ENCODE measurements at places on chromosomes 13 and 19. TPM values are rescaled to one million over a fixed set of nuclear protein-coding genes. Genes with fewer than 3 reads are reported as not detected.

DNA sequence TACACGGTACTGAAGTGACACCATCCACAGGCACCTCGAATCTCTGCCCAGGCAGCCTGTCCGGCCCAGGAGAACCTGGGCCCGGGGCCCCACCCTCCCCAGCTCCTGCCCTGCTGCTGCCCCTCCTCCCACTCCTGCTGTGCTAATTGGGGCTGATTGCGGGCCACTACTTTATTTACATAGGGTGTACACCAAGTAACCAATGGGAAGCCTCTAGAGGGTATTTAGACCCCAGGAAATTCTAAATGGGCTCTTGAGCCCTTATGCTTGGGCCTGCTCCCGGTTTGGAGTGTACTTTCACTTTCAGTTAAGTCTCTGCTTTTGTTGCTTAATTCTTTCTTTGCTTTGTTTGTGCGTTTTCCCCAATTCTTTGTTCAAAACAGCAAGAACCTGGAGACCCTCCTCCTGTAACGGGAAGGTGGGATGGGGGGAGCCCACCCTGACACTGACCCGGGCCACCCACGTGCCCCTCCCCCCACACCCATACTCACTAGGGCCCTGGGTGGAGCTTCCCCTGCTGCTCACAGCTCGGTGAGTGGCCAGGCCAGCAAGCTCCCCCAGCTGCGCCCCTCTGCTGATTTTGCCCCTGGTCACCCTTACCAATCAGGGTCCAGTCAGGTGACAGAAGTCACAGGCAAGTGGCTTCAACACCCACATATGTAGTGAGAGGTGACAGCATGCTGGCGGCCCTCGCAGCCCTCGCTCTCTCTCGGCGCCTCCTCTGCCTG is 9.4 kb downstream of the SCGB2B2 start:
- DNase-seq = peak; percentile 66

GRCh38 chr19:42589792-42590191 is 4.9 kb downstream of the CEACAM8 start:
- no peak for DNase-seq

GRCh38 chr13:48154671-48155070 is 59.8 kb upstream of the MED4 start:
- DNase-seq = no peak

GRCh38 chr13:69468624-69469023 is 639.0 kb upstream of the ATXN8OS start:
- DNase-seq = no peak

GRCh38 chr13:72565893-72566292 is 161.5 kb downstream of the MZT1 start:
- no peak for DNase-seq

GRCh38 chr19:35296644-35297514 is 4.9 kb downstream of the MAG start:
- DNase-seq = no peak

ELL gene
- total RNA-seq = 22.9 TPM

DNA sequence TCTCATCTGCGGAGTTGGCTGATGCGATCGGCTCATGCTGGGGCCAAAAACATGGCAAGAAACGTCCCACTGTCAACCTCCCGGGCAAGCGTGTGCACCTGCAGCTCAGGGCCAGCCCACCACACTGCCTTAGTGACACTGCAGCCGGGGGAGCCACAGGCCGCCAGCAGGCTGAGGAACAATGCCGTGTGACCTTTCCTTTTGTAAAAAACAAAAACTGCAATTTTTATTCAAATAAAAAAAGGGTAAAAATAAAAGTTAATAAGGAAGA is 18.8 kb upstream of the TMEM255B start:
- DNase-seq = no peak

DNA sequence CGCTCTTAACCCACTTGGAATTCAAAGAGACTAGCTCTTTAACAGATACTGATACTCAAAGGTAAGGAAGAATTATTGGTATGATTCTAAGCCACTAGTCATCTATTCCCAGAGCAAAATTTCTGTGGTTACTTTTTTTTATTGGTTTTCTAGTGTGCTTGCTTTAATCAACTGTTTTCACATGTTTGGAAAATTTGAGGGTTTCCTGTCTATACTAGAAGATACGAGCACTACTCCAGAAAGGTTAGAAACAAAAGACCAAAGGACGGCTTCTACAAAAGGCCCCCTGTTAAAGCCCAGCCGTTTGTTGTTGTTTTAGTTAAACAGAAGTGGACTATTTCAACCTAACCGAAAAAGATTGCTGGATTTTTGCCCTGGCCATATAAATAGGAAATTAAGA is 18.5 kb upstream of the LPAR6 start:
- no peak for DNase-seq

DNA sequence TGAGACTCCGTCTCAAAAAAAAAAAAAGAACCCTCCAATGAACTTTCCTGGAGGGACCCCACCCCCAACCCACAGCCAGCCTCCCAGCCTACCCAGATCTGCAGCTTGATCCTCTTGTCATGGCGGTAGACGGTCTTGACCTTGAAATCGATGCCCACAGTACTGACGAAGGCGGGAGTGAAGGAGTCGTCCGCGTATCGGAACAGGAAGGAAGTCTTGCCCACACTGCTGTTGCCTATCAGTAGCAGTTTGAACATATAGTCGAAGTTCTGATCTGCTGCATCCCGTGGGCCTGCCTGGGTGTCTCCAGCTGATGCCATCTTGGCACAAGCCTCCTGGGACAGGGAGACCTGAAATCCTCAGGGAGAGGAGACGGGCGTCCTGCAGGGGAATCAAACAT is 2.4 kb downstream of the RAB3D start:
- no peak for DNase-seq

DNA sequence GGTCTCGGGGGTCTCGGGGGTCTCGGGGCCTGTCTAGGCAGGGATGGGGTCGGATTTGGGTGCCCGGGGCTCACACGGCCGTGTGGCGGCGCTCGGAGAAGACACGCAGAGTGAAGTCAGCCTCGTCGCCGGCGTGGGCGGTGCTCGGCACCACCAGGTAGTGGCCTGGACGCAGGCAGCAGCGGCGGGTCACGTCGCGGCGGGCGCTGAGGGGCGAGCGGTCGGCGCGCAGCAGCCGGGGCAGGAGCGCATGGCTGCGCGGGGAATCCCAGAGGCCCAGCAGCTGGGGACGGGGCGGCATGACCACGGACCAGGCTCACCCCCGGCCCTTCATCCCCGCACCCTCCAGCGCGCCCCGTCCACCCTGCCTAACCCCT is 8.2 kb downstream of the CAPN12 start:
- DNase-seq = no peak

DNA sequence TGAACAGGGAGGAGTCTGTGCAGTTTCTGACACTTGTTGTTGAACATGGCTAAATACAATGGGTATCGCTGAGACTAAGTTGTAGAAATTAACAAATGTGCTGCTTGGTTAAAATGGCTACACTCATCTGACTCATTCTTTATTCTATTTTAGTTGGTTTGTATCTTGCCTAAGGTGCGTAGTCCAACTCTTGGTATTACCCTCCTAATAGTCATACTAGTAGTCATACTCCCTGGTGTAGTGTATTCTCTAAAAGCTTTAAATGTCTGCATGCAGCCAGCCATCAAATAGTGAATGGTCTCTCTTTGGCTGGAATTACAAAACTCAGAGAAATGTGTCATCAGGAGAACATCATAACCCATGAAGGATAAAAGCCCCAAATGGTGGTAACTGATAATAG is 16.1 kb downstream of the CEACAM6 start:
- no peak for DNase-seq

- DNase-seq = no peak
Observed at GRCh38 chr19:51321799-51322198, 10.4 kb downstream of the IGLON5 start.

DNA sequence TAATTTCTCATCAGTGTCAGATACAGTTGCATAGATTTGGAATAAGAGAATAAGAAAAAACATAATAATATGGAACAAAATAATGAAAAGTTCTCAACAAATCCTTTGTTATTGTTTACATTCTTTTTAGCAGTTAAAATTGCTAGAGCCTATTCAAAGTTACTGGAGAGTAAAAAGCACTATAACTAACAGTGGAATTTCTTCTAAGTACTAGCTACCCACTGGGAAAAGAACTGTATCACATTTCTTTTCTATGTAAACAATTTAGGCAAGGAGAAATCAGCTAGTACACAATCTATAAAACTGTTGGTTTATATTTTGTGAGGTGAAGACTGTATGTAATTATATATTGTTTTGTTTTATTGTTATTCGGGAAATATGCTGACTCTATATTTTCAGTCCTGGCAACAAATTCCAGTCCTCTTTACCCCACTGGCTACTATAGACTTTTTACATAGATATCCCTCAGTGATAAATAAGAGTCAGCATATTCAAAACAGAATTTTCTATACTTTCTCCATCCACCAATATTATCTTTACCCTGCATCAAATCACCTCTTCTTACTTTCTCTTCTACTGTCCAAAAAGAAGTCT is 222.0 kb downstream of the PCDH9 start:
- no peak for DNase-seq

DNA sequence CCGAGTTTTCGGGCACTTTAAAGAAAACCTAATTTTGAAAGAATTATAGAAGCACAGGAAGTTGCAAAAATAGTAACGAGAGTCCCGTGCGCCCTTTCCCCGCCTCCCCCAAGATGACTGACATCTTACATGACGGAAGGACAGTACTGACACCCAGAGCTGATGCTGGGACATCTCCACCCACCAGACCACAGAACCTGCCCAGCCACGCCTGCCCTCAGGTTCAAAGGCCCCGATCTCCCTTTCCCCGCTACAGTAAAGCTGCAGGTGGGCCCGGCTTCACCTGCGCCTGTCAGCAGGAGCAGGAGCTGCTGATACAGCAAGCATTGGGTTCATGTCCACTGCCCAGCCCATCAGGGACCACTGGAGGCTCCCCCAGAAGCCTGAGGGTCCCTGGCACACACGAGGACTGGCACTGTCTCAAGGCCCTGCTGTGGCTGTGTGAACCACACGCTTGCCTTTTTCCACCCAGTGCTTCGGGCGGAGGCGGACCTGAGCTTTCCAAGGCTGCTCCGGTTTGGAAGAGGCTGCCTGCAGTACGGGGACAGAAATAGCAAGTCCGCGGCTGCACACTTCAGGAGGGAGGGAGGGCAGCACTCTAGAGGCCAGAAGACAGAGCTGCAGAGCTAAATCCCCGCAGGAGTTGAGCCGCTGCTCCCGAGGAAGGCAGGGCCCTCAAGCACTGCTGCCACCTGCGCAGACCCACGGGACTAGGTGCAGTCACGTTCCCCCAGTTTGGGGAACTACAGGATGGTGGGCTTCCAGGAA is 8.7 kb downstream of the MAP2K2 start:
- no peak for DNase-seq

ZNF99 gene
- total RNA-seq = 0.06 TPM

TEX26 gene
- total RNA-seq = not detected

- no peak for DNase-seq
Observed at GRCh38 chr13:25766576-25766975, 285.2 kb downstream of the SHISA2 start.

IL11 gene
- total RNA-seq = 0.10 TPM

DNA sequence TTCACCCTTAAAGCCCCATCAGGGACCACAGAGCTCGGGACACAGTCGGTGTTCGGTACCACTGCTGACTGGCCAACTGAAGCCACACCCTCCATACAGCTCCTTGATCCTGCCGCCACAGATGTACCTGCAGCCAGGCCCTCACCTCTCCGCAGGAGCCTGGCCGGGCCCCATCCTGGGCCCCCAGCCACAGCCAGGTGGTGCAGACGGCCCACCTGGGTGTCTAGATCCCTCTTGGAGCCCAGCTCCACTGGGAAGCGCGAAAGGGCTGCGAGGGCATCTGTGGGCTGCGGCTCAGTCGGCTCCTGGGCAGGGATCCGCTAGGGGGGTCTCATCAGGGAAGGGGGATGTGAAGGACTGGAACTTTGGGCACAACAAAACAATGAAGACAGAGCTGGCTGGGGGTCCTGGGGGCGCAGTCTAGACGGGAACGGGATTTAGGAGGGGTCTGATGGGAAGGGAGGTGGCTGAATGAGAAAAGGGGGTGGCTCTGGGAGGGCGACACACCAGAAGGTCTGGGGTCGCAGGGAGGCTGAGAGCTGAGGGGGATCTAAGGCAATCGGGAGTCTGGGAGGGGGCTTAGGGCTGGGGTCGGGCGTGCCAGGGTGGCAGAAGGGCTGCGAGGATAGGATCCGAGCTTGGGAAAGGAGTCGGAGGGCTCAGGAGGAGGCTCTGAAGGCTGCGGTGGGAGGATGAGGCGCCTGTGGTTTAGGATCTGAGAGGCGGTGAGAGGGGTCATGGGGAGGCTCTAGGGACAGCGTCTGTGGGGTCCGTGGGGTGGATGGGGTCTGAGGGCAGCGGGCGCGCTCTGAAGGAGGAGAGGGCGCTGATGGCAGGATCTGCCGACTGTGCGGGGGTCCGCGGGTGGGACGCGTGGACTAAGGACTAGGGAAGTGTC is 15.8 kb downstream of the PRODH2 start:
- DNase-seq = no peak

OR7A5 gene
- not detected for total RNA-seq

FOSB gene
- total RNA-seq = 20.4 TPM

GRCh38 chr19:38388349-38389100 is at the start of gene SPRED3:
SPRED3 (plus strand) TSS chr19:38388697; CDS start chr19:38390303, 1,606 bp downstream.
- no peak for DNase-seq

- DNase-seq = no peak
Observed at GRCh38 chr19:55831846-55832245, at the start of gene NLRP11. NLRP11 (minus strand) TSS chr19:55831999; CDS start chr19:55818174, 13,825 bp downstream.

CGB1 gene
- total RNA-seq = not detected

DNA sequence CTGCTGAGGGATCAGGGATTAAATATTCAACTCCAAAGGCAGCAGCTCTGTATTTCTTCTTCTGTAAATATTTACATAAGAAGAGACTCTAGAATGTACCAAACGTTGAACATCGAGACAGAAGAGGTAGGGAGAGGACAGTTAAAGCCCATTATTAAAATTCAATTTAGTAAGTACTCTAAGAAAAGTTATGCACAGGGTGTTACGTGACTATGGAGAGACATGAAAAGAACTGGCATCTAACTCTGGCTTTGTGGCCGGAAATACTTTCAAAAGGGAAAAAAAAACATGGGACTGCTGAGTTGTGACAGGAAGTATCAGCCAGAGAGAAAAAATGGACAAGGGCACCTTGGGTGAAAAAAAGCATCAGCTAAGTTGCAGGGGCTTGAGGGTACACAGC is 36.7 kb downstream of the LNX2 start:
- DNase-seq = no peak

DNA sequence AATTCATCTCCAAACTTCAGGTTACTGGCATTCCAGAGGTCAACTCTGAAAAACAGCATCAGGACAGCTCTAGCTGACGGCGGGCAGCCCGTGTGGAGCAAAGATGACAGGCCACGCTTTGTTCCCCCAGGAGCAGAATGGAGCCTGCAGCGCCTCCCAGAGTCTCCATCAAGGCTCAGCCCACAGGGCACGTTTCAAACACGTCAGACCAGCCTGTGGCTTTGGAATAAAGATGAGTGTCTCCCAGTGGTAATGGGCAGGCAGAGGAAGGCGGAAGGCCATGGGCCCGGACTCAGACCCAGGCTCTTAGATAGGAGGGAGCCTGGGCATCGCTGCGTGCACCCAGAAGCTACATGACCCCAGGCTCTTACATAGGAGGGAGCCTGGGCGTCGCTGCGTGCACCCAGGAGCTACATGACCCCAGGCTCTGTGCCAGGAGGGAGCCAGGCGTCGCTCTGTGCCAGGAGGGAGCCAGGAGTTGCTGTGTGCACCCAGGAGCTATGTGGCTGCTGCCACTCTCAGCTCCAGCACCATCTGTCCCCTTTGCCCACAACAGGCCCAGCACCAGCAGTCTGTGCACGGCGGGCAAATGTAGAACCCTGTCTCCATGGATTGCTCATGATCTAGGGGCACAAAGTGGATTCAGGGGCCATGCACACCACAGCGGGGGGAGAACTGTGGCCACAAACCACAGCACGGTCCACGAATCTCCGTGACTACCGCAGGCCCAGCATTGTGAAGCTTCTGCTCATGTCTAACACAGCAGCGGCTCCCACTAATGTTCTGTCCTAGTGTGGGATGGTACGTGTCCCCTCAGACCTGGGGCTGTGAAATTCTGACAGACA is 47.8 kb upstream of the C13orf46 start:
- no peak for DNase-seq
